ENCODE measurements at places on chromosomes 5 and 9.

DNA sequence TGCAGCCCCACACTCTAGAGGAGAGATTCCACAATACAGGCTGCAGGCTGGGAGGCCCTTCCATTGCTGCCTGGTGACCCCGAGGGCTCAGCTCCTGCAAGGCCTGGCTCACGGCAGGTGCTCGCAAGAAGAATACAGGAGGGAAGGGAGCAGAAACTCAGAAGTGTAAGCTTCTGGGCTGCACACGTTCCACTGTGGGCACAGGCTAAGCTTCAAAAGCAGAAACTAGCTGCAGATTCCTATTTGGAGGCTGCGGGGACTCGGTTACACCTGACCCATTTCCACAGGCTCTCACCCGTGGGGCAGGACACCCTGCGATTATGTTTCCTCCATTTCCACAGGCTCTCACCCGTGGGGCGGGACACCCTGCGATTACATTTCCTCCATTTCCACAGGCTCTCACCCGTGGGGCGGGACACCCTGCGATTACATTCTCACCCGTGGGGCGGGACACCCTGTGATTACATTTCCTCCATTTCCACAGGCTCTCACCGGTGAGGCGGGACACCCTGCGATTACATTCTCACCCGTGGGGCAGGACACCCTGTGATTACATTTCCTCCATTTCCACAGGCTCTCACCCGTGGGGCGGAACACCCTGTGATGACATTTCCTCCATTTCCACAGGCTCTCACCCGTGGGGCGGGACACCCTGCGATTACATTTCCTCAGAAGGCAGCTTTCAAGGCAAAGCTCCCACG, 10.3 kb downstream of the LPCAT1 start:
- no peak for DNase-seq

GRCh38 chr5:36839489-36840476, 36.8 kb upstream of the NIPBL start:
- no peak for DNase-seq

DNA sequence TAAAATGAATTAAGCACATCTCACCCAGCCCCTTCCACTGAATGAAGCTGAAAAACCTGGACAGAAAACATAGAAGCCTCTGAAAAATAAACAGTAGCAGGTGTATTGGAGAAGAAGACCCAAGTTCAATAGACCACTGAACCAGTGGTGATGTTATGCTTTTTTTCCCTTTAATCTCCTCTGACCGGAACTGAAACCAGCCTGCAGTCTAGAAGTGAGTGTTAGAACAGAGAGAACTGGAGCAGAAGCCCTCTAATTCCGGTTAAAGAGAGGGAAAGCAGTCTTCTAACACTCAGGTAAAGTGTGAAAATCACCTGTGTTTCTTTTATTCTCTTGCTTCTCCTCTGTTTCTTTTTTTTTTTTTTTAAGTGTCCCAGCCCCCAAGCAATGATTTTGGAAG, 83.5 kb upstream of the CCL21 start:
- DNase-seq, result no peak

GRCh38 chr9:87445646-87446045, 52.0 kb upstream of the DAPK1 start:
- DNase-seq, result peak; percentile 1

DNA sequence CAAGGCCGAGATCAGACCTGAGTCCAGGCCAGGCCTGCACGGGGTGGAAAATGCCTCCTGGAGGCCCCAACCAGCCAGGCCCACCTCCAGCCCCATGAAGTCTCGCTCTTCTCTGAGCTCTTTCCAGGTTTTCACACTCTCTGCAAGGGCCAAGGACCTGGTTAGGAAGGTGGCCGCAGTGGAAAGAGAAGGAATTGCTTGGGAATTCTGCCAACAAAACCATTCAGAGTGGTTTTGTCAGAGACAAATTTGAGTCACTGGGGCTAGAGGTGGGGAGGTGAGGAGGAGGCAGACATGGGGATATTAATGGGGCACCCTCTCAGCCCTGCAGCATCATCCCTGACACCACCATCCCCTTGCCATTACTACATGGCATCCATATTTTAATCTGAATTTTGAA, 261.0 kb downstream of the ROR2 start:
- no peak for DNase-seq

- no peak for DNase-seq
Observed at GRCh38 chr9:90921104-90921503, 119.5 kb downstream of the SYK start.
